ENCODE measurements at places on chromosomes 7 and 10.

DNA sequence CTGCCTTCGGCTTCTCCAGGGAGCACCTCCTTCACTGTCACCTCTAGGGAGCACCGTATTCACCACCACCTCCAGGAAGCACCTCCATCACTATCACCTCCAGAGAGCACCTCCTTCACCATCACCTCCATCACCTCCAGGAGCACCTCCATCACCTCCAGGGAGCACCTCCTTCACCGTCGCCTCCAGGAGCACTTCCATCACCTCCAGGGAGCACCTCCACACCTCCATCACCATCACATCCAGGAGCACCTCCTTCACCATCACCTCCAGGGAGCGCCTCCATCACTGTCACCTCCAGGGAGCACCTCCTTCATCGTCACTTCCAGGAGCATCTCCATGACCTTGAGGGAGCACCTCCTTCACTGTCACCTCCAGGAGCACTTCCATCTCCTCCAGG, 102.3 kb downstream of the DNAJB6 start:
- DNase-seq, result no peak

DNA sequence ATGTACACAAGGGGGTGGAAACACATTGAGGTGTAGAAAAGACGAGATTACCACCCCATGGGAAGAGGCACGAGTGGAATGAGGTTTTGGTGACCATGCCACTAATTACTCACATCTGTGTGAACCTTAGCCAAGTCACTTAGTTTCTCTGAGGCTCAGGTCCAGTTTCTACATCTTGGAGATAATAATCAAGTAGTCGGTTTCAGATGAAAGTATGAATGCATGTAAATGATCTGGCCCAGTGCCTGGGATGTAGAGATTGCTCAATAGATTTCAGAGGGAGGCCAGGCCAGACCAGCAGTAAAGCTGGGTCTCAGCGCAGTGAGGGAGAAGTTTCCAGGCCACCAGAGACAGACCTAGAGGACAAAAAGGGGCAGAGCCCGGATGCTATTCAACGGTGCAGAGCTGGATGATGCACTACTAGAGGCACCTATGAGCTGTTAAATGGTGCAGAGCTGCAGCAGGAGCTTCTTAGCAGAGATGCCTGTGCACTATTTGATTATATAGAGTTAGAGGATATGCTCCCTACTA, 725.1 kb downstream of the GRID1 start:
- no peak for DNase-seq

GRCh38 chr7:48154792-48155413, 16.4 kb upstream of the ABCA13 start:
- no peak for DNase-seq

DNA sequence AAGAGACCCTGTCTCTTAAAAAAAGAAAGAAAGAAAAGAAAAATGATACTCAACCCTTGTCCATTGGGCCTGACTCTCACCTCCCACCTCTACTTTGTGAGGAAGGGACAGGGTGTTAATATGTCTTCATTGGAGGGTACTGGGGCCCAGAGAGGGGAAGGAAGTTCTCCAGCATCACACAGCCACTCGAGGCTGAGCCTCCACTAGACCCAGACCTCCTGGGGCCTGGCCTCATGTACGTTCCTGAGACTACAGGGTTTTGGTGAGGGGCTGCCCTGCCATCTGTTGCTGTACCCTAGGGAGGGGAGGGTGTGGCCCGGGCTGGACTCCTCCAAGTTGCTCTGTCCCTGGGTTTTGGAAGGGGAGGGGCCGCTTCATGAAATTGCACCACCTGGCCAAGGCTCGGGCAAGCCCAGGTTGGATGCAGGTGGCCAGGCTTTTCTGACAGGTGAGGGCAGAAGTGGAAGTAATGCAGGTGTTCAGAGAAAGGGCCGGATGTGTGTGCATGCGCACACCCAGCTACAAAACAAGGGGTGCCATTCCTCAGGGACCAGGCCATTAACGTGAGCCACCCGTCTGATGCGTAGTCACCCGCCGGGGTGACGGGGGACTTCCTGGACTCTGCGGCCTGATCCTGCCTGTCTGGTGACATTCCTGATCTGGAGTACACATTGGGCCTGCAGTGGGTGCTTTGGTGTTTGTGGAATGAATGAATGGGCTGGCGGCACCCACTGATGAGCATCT, 21.7 kb downstream of the GTF2IRD1 start:
- DNase-seq, result no peak

Measured in cortex of kidney (tissue), 1 donor.